Mesothelial cell of epicardium (in vitro differentiated cells): ENCODE measurements at places on chromosomes 7 and 10.

GRCh38 chr10:95289921-95290421 lies 832 bp downstream of the PDLIM1 start:
- no peak for DNase-seq

- no peak for DNase-seq
Measured at GRCh38 chr10:21213381-21213780, 312.1 kb downstream of the SKIDA1 start.

DNA sequence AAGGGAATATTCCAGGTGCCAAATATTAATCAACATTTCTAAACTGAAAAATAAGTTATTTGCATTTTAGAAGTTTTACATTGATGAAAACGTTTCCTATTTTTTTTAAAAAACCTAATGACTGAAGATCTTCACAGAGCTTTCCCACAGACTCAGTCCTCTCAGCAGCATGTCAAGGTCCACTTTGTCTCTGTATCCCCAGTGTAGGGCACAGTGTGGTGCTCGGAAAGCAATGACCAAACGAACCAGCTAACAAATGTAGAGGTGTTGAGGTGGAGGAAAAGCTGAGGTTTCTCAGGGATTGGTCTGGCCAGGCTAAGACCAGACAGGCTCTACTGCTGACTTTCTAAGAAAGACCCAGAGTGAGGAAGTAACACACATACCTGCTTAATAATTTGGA lies 202.2 kb upstream of the CDCA7L start:
- DNase-seq: no peak

DNA sequence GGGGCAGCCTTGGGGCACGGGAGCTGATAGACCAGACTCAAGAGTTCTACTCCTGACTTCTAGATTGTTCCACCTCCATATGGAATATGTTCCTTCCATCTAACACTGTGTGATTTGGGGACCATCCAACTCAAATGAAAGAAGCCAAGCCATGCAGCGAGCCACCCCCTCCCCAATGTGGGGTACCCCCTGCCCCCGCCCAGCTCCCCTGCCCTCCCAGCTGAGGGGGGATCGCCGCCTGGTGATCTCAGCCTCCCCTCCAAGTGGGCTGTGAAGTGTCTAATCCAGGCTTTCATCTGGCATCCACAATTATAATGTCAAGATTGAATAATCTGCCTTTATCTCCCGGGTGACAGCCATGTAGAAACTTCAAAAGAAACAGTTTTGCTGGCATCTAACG lies 246.1 kb downstream of the RPS24 start:
- DNase-seq: no peak

GRCh38 chr7:73997056-73997455 lies 30.9 kb upstream of the ELN start:
- no peak for DNase-seq

DNA sequence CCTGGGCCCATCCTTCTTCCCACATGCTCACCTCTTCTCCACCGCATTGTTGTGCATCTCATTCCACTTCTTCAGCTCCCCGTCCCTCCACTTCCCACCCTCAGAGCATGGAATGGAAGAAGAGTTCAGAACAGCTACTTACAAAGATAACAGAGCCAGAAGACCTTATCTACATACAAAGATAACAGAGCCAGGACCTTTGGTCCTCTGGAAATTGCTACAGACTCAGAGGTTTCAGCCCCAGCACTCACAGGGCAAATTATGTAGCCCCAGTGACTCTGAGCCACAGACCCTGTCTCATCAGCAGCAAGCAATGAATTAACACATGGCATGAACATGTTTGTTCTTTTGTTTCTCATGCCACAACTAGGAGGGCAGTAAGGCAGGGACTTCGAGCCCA lies 28.7 kb upstream of the SLC29A3 start:
- no peak for DNase-seq
